ENCODE measurements at places on chromosomes 2 and 18. TPM values are rescaled to one million over a fixed set of nuclear protein-coding genes. Genes with fewer than 3 reads are reported as not detected.

The CYB5A gene
- 71.8 TPM for total RNA-seq

The GALR1 gene
- total RNA-seq: not detected

The RAB17 gene
- total RNA-seq: 1.6 TPM

The SLC11A1 gene
- not detected for total RNA-seq

The KLHL41 gene
- 0.28 TPM for total RNA-seq

The CFAP65 gene
- total RNA-seq: under 0.01 TPM

The DAW1 gene
- total RNA-seq: 16.6 TPM

The GKN1 gene
- not detected for total RNA-seq

The BMP10 gene
- not detected for total RNA-seq

The MAPK4 gene
- total RNA-seq: not detected

The MALL gene
- total RNA-seq: 72.2 TPM

The PAX8 gene
- 0.18 TPM for total RNA-seq
